ENCODE measurements at places on chromosomes 12 and 14.

DNA sequence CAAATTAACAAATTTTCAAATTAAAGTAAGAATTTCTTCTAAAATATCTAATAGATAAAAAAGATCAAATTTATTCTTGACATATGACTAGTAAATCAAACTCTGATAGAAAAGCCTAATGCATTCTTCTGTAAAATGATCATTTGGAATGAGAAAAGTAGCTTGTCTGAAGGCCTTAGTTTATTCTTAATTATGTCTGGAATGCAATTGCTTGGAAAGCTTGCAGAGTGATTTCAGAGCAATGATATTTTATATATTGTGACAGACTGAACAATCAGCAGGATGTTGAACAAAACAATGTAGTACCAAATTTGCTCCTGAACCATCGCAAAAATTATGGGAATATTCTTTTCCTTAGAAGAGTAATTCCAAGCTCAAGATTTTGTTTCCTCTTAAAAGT lies 789.6 kb upstream of the NOVA1 start:
- DNase-seq, result no peak

DNA sequence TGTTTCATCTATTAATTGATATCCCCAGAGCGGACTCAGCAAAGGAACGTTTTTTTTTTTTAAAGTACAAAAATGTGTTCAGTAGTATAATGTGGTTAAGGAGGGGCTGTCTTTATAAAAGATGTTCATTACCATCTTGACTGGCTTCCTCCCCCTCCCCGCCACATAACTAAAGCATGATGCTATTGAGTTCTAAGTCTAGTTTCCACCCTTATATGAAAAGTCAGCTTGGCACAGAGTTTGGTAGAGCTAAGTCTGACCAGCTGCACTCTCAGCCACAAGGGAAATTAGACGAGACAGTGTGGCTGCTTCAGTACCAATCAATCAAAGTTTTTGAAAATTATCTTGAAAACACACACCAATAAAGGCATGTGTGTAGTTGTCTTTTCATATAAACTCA lies 1.9 kb upstream of the MYBPC1 start:
- DNase-seq, result no peak

DNA sequence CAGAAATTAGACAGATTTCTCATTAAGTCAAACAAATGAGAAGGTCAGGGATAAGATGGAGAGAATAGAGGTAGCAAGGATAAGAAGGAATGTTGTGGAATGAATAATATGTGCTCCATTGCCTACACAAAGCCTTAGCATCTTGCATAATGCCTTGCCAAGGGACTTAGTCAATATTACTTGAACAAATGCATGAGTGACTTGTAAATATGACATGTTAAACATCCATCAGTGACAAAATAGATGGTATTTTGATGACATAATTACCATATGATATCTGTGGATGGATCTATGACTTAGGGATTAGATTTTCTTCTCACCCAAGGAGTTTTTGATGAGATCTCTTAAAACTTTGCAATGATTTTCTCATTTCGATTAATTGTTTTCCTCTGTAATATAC lies 194.1 kb upstream of the RASSF8 start:
- no peak for DNase-seq

DNA sequence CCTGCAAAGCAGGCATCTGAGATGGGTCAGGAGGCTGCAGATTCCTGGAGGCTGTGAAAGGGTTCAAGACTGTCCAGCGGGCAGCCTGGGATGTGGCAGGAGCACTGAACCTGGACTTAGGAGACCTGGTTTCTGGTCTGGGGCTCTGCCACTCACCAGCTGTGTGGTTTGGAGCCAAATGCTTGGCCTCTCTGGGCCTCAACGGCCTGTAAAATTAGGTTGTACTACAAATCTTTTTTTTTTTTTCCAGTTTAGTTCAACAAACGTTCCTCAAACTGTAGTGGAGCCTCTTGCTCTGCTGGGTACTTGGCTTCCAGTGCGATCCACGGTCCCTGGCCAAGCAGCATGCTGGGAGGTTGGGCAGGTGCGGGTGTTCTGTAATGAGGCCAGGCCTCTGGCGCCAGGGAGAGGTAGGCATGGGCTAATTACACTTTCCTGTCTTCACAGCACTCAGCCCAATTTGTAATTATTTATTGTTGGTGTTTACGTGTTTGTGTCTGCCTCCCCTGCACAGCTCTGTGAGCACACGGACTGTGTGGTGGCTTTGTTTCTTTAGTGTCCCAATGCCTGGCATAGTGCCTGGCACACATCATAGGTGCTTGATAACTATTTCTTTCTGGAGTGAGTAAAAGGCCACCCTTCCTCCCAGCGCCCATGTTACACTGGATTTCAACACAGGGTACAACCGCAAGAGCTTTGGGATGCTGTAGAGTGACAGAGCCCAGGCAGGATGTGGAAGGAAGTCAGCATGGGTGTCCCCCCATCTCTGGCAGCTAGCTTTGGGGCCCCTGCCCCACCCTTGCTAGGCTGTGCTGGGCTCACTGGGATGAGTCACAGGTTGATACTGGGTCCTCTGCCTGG lies 5.8 kb upstream of the KRT80 start:
- no peak for DNase-seq

- no peak for DNase-seq
These were observed 14.0 kb upstream of the HPD start for GRCh38 chr12:121872546-121873215.

GRCh38 chr12:116164250-116165035 lies 113.0 kb downstream of the MED13L start:
- DNase-seq, result no peak

GRCh38 chr12:12128670-12129069 lies 57.9 kb downstream of the BCL2L14 start:
- DNase-seq, result no peak

GRCh38 chr14:52073251-52073650 lies 4.4 kb upstream of the NID2 start:
- DNase-seq, result no peak

- DNase-seq, result peak; percentile 83
These were observed 52.1 kb upstream of the ATP2B1 start for GRCh38 chr12:89760783-89761182.

GRCh38 chr14:24607081-24607480 lies 2.4 kb downstream of the GZMH start:
- DNase-seq, result peak; percentile 35

GRCh38 chr14:51578853-51579252 lies 72.9 kb upstream of the FRMD6 start:
- no peak for DNase-seq

DNA sequence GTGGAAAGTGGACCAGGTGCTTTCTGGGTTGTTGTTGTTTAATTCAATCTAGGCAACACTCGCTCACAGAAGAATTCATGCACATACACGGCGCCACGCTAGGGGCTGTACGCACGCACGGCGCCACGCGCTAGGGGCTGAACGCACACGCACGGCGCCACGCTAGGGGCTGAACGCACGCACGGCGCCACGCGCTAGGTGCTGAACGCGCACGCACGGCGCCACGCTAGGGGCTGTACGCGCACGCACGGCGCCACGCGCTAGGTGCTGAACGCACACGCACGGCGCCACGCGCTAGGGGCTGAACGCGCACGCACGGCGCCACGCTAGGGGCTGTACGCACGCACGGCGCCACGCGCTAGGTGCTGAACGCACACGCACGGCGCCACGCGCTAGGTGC lies 54.3 kb downstream of the NINJ2 start:
- DNase-seq, result no peak

GRCh38 chr12:64625243-64626077 lies 15.2 kb downstream of the RASSF3 start:
- DNase-seq, result peak; percentile 48

DNA sequence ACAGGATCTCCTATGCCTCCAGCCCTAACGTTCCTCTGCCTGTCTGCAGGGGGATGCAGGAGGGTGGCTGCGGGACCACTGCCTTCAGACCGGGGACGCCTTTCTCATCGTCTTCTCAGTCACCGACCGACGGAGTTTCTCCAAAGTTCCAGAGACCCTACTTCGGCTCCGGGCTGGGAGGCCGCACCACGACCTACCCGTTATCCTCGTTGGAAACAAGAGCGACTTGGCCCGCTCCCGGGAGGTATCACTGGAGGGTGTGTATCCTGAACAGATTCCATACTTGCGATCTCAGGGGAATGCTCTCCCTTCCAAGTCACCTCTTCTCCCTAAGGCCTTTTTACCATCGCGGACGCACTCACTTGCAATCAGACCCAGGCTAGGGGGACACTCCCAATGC lies 3.0 kb downstream of the REM2 start:
- no peak for DNase-seq

- no peak for DNase-seq
These were observed 2.6 kb upstream of the ATN1 start for GRCh38 chr12:6925239-6925539.

DNA sequence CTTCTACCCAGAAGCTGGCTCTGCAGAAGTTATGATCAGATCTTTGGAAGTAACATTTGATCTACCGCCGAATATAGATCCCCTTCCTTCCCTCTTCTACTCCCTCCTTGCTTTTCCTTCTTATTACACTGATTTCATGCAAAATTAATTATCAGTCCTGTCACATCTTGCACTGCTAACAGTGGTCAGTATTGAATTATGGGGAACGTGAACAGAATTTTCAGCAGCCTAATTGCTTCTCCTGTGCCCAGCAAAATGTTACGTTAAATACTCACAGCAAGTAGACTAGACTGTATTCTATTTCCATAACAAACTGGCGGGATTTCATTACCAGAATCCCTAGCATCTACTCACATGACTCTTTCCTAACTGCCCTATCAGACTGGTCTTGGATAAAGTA lies 596.9 kb downstream of the DIO2 start:
- no peak for DNase-seq

GRCh38 chr12:12723681-12724420 lies 6.7 kb downstream of the CDKN1B start:
- peak; percentile 34 for DNase-seq

DNA sequence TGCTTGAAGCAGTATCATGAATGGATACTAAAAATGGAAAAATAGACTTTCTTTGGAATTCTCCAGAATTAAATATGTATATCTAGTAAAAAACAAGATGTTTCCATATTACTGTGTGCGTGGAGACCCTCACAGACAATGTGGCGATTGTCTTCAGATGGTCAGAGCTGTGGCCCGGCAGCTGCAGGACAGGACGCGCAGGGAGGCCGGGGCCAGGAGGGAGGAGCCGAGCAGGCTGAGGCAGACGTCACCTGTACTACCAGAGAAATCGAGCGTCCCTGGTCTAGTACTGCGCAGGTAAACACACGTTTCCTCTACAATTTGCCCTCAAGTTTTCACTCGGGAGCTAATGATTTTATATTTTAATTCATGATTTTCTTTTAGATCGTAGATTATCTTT lies 22.8 kb downstream of the DDX51 start:
- DNase-seq, result no peak

GRCh38 chr14:99035268-99035667 lies 236.7 kb downstream of the BCL11B start:
- no peak for DNase-seq

GRCh38 chr12:44972746-44973421 lies 78.0 kb downstream of the DBX2 start:
- no peak for DNase-seq

DNA sequence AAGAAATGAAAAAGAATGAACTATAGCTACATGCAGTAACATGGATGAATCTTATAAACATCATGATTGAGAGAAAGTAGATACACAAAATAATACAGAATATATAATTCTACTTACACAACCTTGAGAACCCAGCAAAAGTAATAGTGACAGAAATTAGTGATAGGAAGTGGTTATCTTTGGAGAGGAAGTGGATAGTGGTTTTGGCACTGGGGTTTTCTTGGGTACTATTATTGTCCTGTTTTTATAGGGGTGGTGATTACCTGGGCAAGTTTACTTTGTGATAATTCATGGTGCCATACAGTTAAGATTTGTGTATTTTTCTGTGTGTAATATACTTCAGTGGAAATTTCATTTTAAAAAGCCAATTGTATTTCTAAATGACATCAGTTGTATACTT lies 352.7 kb downstream of the AEBP2 start:
- peak; percentile 6 for DNase-seq

- no peak for DNase-seq
These were observed 5.5 kb upstream of the ZNF740 start for GRCh38 chr12:53174881-53175491.

DNA sequence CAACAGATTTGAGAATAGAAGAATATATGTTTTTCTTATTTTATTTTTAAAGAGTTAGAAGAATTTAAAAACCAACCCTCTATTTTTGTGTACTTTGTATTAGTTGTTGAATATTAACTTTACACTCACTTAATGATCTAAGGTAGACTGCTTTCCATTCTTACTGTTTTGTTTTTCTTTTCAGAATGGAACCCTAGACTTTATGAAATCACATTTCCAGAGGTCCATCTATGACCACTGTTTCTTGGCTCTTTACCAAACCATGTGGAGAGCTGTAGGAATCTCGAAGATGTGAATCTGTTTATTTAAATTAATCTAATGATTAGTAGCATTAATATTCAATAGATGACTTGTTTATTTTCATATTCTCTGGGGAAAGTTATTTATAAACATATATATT lies 7.2 kb upstream of the PIK3C2G start:
- DNase-seq, result no peak

DNA sequence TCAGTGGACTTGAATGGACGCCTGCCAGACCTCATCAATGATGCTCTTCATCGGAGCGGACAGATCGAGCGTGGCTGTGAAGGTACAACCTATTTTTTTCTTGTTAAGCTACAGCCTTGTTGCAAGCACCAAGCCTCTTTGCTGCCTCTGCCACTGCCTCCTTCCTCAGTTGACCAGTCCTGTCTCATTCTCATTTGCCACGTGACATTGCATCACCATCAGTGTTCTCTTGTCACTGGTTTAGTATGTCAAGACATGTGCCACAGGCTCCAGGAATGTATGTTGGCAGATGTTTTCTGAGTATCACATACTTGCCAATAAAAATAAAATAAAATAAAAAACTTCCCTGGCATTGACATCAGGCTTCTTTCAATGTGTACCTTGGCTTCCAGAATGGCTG lies 798.1 kb downstream of the NRXN3 start:
- no peak for DNase-seq

- DNase-seq, result no peak
These were observed 18.5 kb upstream of the EML1 start for GRCh38 chr14:99774556-99775307.

- no peak for DNase-seq
These were observed 59.1 kb downstream of the ESR2 start for GRCh38 chr14:64234877-64235651.

DNA sequence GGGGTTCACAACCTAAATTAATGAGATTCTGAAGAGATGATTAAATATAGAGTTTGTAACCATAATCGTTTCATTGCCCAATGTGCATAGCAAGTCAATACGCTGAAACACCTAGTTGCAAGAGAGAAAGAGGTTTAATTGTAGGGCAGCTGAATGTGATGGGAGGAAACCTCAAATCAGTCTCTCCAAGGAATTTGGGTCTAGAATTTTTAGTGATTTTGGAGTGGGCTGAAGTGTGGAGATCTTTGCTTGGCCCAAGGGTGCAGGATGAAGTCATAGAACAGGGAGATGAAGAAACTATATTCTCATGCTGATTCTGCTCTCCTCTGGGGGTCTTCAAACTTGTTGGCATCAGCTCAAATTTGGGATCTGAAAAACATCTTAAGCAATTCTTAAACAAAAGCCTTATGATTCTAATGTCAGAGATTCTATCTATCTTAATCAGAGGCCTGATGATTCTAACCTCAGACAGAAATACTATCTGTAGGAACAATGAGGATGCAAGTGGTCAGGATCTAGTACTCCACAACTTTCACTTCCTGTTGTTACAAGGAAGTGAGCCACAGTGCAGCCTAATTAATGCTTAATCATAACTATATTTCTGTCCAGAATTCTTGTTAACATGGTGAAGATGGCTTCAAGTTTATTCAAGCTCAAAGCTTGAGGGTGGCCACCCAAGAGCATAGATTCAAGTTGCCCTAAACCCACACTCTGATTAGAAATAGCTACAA lies 80.2 kb upstream of the FUT8 start:
- DNase-seq, result no peak

- no peak for DNase-seq
These were observed 23.0 kb downstream of the JAG2 start for GRCh38 chr14:105145381-105146180.

Data from CD4-positive, alpha-beta T cell treated with Interleukin-4 for 4 hours (primary cell).